ENCODE measurements at places on chromosomes 2 and 18.

DNA sequence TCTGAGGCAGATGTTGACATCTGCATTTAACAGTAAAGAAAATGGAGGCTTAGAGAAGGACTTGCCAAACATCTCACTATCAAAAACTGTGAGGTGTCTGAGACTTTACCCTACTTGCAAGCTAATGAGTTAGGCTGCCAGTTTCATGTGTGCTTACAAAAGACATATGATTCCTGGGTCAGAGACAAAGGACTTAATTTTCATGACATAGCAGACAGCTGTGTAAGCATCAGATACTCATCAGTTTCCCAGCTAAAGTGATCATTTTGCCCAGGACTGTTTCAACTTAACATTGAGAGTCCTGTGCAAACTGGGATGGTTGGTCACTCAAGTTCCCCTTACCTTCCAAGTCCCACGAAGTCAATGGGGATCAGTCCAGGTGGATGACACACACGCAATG lies 18.9 kb upstream of the DAPL1 start:
- DNase-seq, result no peak

GRCh38 chr2:170722301-170722700 lies 7.2 kb downstream of the SP5 start:
- no peak for DNase-seq

GRCh38 chr2:238523158-238524110 lies 96.7 kb downstream of the ASB1 start:
- DNase-seq, result no peak

- no peak for DNase-seq
Observed at GRCh38 chr2:203804764-203805485, 62.6 kb upstream of the CTLA4 start.

- DNase-seq, result no peak
Observed at GRCh38 chr18:35201256-35201931, 39.4 kb upstream of the ZNF397 start.

- no peak for DNase-seq
Observed at GRCh38 chr2:158822193-158822592, 27.1 kb downstream of the DAPL1 start.

DNA sequence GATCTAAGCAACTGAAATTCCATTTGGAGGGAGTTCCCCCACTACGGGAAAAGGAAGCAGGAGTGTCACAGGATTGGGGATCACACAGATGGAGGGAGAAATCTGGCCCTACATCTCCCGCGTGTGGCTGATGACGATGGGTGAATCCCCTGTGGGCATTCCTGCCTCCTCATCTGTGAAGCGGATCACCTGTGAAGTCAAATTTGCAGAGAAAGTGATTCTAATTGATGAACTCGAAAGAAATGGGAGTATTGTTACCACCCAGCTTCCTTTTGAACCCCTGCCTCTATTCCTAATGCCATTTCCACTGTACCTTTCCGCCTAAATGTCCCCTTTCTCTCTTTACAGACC lies 92.0 kb downstream of the CMPK2 start:
- no peak for DNase-seq

GRCh38 chr18:44495151-44495550 lies 185.5 kb upstream of the SETBP1 start:
- DNase-seq, result no peak
